ENCODE measurements at places on chromosomes 1 and 21.

- DNase-seq: no peak
These were observed 64.9 kb downstream of the PRKAA2 start for GRCh38 chr1:56709995-56710394.

GRCh38 chr1:48062353-48062752, 65.2 kb upstream of the TRABD2B start:
- DNase-seq: no peak

DNA sequence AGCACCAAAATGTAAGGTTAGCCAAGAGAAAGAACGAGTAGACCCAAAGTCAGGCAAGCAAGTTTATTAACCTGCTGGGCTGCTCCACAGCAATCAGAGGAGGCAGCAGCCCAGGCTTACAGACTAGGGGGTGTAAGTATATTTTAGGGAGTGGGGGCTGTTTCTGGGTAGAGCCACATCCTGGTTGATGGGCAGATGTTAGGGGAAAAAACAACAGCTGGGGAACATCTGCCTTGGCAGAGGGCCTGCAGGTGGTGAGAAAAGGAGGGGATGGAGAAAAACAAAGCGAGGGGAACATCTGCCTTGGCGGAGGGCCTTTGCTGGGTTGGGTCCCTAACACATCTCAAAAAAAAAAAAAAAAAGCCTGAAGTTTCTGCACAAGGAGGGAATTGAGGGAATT, 9.7 kb upstream of the ZBTB48 start:
- no peak for DNase-seq

- no peak for DNase-seq
These were observed 4.4 kb downstream of the SUCO start for GRCh38 chr1:172537366-172537765.

GRCh38 chr1:161266202-161266601, 7.7 kb downstream of the PCP4L1 start:
- DNase-seq: no peak

DNA sequence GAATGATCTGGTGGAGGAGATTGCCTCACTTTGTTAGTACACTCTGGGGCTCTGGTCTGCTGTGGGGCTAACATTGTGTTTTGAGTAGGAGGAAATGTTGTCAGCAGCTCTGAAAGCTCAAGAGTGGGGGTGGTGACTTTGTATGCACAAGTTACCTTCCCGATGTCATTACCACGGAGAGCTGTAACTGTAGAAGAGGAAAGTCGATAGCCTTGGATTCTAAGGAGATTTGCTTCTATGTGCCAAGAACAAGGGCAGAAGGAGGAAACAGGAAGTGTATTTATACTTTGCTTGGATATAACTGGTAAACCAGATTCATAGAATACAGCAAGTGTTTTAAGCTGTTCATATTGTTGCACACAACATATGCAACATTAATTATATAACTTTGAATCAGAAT, 196.1 kb downstream of the AMY1C start:
- no peak for DNase-seq

GRCh38 chr1:15028102-15028501, 125.4 kb upstream of the TMEM51 start:
- DNase-seq: no peak

DNA sequence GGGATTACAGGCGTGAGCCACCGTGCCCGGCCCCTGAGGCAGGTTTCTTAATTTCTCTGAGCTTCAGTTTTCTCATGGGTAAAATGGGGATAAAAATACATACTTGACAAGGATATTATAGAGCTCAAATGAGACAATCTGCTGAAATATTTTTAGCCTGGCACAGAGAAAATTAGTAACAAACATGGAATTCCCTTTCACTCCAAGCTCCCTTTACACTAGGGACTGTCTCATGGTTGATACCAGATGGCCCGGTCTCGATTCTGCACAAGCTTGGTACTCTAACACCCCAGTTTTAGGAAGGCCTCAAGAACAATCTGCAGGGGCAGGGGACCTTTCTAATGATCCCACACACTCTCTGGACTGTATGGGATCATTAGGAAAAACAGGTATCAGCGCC, 671.7 kb downstream of the SMYD3 start:
- no peak for DNase-seq

DNA sequence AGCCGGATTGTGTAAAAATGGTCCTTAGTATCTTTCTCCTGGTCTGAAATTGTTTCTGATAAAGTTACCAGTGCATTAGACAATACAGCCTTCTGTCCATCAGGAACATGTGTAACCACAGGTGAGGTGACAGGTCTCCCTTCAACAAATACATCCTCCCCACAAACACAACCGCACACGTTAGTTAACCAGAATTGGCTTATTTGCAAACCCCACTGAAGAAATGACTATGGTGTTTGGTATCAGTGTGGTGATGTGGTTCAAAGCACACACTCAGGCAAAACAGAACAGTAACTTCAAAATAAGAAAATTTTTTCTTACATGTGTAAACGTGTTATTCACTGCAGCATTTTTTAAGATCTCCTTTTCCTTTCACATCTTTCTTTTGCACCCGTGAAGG, 517.2 kb upstream of the NR5A2 start:
- no peak for DNase-seq

GRCh38 chr1:160726114-160726497, 12.9 kb upstream of the SLAMF7 start:
- no peak for DNase-seq

DNA sequence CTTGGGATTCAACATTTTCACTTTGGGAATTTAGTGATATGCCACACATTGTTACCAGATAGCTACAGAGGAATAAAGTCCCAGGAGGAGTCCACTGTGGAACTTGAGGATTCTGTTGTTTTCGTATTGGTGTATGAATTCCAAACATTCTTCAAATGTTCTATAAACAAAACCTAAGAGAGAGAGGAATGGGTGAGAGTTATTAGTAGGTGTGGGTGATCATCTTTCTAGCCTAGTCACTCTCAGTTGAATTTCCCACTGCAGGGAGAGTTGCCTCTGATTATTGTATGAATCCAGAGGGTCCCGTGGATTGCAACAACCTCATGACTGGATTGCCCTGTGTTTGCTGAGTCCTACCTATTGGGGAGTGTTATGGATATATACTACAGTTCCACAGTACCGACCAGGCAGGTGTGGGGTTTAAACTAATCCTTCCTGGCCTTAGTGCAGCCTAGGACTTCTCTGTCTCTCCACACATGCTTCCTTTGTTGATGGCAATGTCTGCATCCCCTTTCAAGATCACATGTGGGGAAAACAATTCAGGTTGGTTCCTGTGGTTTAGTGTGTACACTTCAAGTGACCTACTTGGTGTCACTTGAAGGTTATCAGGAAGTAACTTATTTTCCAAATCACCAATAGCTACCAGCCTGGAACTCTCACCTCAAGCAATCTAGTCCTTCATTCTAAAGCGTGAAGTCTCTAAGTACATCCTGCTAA, 91.8 kb downstream of the ADCY10 start:
- DNase-seq: no peak

- no peak for DNase-seq
These were observed 37.3 kb upstream of the COL18A1 start for GRCh38 chr21:45367402-45368351.

- no peak for DNase-seq
These were observed 23.6 kb upstream of the PKP1 start for GRCh38 chr1:201259476-201260235.
